ENCODE measurements at places on chromosomes 1 and 21.

GRCh38 chr1:25505656-25506385 lies 37.6 kb upstream of the LDLRAP1 start:
- DNase-seq = peak; percentile 24

DNA sequence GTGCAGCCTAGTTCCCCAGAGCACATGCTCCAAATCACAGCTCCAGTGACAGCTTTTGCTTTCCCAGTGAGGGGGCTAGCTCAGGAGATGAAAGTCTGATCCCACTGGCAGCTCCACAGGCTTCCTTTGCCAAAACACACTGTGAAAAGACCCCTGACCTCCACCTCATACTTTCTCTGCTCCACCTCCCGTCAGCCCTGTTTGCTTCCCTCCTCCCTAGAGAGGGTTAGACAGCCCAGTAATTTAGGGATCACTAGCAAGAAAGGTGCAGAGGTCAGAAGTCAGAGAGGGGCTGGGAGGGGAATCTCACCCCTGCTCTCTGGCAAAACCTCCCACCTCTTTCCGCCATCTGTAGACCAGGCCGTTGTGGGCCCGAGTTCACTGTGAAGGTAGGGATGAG lies 62.8 kb downstream of the PLXNA2 start:
- no peak for DNase-seq

- no peak for DNase-seq
These were observed 65.5 kb upstream of the RGS7 start for GRCh38 chr1:241422470-241422869.

GRCh38 chr1:211684791-211685190 lies 9.4 kb upstream of the NEK2 start:
- DNase-seq = no peak

DNA sequence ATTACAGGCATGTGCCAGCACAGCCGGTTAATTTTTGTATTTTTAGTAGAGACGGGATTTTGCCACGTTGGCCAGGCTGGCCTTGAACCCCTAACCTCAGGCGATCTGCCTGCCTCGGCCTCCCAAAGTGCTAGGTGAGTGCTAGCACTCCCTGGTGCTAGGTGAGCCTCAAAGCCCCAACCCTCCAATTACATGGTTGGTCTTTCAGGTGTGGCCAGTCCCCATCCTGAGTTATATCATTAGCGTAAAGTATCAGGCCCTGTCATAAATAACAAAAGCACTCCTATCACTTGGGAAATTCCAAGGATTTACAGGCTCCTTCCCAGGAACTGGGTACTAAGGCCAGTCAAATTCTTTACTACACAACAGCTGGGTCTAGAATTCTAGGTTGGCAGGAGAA lies 138.0 kb downstream of the PIK3R3 start:
- no peak for DNase-seq

- DNase-seq = peak; percentile 93
These were observed 162.6 kb upstream of the IRF2BP2 start for GRCh38 chr1:234772345-234773147.

GRCh38 chr1:54487571-54488050 lies 60.4 kb upstream of the ACOT11 start:
- no peak for DNase-seq

DNA sequence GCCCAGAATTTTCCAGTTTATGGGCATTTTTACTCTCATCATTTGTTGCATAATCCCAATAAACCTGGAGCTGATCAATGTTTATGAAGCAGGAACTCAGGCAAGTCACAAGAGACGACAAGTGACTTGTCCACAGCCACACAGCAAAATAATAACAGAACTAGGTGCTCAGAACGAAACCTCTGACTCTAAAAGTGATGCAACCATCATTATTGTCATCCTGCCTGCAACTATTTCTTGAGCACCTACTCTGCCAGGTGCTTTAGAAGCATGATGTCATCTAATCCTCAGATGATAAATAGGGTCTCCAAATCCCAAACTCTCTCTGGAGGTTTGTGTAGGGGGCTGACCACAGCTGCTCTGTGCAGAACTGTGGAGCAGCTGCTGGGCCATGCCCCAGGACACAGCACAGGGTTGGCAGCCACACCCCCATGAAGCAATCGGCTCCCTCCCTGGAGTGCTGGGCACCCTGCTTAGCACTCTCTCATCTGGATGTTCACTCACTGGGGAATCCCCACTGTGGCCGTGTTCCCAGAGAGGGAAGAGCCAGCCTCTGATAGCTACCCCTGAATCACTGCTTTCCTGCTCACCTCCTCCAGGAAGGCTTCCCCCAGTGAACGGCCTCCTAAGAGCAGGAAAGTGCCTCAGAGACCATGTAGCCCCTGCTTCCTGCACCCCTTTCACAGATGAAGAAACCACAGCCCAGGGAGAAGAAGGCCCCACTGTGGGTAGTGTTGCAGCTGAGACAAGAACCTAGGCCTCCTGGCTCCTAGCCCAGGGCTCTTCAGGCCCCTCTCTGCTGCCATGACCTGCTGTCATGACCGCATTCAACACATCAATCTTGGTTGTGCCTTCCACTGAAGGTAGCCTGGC lies 2.1 kb downstream of the TTC22 start:
- no peak for DNase-seq

All from KBM-7 (cell line).